Activated CD4-positive, alpha-beta T cell treated with anti-CD3 and anti-CD28 coated beads for 36 hours (primary cell): ENCODE measurements at places on chromosomes 6 and 20.

DNA sequence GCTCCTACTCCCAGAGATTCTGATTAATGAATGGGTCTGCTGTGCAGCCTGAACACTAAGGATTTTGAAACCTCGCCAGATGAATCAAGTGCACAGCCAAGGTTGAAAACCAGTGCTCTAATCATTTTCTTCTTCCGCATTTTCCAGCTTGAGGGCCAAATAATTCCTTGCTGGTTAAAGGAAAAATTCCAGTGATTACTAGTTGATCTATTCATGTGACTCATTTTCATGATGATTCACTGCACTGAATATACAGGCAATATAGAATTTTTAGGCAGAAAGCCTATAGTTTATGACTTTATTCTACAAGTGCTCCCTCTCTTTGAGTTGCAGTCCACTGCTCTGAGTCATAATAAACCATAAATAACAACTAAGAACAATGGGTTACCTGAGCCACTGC is 80.6 kb upstream of the PROKR2 start:
- DNase-seq, result no peak

- DNase-seq, result peak; percentile 71
Observed at GRCh38 chr6:110944681-110945151, 13.8 kb upstream of the GTF3C6 start.

DNA sequence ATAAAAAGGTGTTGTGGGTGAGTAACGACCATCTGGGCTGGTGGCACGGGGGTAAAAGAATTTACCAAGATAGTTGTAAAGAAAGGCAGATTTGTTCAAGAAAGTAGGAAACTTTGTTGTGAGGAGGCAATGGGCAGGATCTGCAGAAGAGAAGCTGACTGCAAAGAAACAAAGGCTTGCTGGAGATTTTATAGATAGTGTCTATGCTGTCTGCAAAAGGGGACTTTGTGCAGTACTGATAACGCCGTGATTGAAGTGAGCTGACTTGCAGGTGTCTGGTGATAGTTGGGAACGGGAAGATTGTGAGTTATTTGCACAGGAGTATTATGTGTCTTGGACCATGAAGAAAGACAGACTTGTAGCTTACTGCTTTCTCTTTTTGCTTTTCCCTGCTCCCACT is 36.8 kb upstream of the GSTA3 start:
- no peak for DNase-seq

DNA sequence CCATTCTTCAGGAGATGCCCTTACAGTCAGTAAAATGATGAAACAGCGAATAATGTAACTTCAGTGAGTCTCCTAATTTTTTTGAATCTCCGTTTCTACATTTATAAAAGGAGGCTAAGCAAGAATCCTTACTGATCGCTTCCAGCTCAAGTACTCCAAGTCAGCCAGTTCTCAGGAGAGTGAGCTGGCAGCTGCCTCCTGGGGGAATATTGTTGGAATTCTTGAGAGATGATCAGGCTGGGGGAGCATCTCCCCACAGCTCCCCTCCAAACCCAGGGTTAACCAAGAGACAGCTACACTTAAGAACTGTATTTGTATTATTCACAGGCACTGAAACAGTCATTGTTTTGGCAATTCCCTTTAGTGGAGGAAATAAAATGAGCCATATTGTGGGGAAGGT is 89.1 kb upstream of the PCSK2 start:
- DNase-seq, result no peak
